ENCODE measurements at places on chromosomes 7 and 10. TPM values are rescaled to one million over a fixed set of nuclear protein-coding genes. Genes with fewer than 3 reads are reported as not detected.
A peak's percentile ranks its signal among the peaks of the same experiment; 100 is the strongest.

MYL10 gene
- total RNA-seq: not detected

- DNase-seq: no peak
Measured at GRCh38 chr7:105003275-105003674, 10.7 kb upstream of the KMT2E start.

DNA sequence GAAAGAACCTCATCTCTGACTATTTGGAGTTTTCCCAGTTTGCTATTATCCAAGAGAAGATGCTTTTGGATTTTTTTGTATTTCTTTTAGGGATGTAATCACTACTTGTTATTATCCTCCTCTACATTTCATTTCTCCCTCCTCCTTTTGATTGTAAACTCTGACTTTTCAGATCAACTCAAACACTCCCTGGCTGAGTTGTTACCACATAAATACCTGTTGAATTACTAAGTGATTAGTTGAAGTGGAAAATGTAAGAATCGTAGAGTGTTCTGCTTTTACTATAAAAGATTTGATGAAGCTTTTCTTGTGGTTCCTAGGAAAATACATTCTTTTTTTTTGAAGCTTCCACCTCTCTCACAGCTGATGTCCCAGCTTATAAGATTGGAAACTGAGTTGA is 164.1 kb upstream of the C1GALT1 start:
- DNase-seq: no peak

DNA sequence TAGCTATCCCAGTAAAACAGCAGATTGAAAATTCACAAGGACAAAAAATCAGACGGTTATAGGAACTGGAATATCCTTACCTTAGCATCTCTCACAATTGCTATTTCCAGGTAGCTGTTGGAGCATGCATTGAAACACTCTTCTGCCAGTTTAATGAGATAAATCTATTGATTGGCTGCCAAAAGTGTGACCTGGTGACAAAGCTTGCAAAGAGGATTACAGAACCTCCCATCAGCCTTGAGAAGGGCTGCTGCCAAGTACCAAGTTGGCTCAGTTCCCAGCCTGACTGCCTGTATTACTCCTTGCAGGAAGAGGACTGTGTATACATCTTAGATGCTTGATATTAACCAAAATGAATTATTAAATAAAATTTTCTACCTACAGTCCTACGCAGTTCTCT is 5.1 kb downstream of the PRLHR start:
- no peak for DNase-seq

AGR3 gene
- not detected for total RNA-seq

- no peak for DNase-seq
Measured at GRCh38 chr10:127738512-127739424, 1.8 kb downstream of the FOXI2 start.

GRCh38 chr7:148662646-148663045 is 36.1 kb upstream of the CUL1 start:
- no peak for DNase-seq

GRCh38 chr10:12717981-12718707 is 283.4 kb downstream of the CCDC3 start:
- DNase-seq: no peak

DNA sequence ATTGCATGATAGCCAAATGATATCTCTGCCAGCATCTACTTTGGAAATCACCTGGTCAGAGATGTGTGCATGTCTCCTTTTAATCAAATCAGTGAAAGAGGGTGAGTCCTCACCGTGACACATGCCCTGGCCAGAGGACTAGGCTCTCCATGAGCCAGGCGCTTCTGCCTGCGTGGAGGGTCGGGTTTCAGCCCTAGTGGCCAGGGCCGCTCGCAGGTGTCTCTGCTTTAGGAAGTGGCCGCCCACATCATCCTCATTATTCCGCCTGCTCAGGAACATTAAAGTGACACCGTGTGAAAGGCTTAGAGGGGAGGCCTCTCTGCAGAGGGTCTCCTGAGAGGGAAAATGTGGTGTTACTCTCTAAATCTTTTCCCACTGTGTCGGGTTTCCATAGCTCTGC is 173.6 kb upstream of the PRKCQ start:
- DNase-seq: no peak

GRCh38 chr7:70975754-70976153 is 156.2 kb upstream of the GALNT17 start:
- DNase-seq: no peak

DNA sequence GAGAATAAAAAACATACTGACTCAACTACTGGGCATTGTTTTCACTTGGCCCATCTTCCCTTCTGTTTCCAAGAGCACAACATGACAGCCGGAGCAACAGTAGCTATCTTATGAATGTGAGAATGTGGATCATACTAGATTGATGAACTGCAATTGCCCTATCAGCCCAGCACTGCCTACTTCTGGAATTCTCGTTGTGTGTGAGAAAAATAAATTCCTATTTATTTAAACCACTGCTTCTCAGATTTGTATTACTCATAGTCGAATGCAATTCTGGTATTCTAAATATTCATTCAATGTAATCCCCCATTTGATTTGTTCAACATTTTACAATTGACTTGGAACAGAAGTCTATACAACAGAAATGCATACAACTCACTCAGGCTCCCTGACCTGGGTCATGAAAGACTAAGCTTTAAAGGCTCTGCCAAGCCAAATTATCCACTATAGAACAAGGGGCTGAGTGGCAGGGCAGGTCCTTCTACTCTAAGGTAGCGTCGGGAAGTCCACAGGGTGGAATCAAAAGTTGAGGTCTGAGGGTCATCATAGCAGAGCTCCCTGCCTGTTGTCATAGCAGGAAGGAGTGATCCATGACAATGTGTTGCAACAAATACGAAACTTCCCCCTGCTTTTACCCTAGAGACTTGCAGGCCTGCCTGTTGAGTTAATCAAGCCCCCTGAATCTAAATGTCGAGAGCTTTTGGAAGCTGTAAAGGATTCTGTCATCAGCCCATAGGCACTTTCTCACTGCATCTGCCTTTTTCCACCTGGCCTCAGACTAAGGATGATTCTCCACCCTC is 12.4 kb upstream of the JAZF1 start:
- DNase-seq: no peak

IGF2BP3 gene
- 1.2 TPM for total RNA-seq

GRCh38 chr10:86579883-86580520 is 58.4 kb upstream of the WAPL start:
- no peak for DNase-seq

CTBP2 gene
- total RNA-seq: 56.5 TPM

PHYHIPL gene
- total RNA-seq: not detected

GRCh38 chr7:96004578-96004977 is 232.2 kb downstream of the DYNC1I1 start:
- DNase-seq: no peak

FIS1 gene
- total RNA-seq: 219 TPM

- peak; percentile 89 for DNase-seq
Measured at GRCh38 chr7:155918720-155919390, 106.6 kb upstream of the SHH start.

- no peak for DNase-seq
Measured at GRCh38 chr7:158063850-158064610, 523.6 kb downstream of the PTPRN2 start.

DNA sequence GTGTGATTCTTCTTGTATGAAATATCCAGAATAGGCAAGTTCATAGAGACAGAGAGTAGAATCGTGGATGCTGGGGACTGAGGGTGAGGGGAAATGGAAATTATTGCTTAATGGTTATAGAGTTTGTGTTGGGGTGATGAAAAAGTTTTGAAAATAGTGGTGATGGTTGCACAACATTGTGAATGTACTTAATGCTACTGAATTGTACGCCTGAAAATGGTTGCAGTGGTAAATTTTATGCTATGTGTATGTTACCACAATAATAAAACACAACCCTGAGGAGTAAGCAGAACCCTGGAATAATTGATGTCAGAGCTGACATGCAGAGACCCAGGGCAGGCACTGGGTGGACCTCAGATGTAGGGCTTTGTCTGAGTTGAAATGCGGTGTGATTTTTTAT is 57.6 kb downstream of the TACR2 start:
- DNase-seq: no peak

DNA sequence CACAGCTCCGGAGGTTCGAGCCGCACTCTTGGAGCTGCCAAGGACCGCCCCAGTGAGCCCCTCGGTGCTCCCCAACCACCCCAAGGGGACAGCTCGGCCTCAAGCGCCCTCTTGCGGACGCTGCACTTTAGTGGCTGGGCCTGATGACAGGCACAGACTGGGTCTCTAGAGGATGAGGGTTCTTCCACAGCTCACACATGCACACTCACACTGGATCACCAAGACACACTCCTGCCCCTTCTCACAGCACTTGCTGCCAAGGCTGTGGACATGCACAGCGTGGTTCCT is 2.1 kb downstream of the RET start:
- DNase-seq: no peak

DNA sequence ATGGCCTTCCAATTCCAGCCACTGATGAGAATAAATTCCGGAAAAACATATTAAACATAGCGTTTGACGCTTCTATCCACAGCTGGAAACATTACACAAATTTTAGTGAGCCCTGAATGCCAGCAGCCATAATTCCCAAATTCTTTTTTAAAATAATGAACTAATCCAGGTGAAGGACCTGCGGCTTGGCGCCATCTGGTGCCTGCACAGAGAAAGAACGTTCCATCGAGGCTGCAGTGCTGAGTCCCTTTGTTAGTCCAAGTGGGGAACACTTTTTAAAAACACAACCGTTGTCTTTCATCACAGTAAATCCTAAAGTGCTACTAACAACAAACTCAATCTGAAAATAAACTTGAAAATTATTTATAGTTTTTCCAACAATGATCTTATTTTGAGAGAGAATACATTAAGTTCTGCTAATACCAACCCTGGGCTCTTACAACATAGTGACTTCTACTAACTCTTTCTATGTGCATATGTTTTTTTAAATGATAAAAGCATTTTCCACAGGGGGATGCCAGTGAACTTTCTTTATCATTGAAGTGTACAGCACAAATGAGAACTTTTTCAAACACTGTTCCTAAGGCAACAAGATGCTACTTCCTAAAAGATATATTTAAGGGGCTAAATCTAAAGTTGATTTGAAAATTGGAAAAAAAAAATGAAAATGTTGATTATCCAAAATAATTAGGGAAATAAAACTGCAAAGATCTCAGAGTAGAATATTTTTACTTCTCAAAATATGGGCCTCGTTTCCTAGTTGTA is 166.9 kb upstream of the RNF32 start:
- no peak for DNase-seq

DNA sequence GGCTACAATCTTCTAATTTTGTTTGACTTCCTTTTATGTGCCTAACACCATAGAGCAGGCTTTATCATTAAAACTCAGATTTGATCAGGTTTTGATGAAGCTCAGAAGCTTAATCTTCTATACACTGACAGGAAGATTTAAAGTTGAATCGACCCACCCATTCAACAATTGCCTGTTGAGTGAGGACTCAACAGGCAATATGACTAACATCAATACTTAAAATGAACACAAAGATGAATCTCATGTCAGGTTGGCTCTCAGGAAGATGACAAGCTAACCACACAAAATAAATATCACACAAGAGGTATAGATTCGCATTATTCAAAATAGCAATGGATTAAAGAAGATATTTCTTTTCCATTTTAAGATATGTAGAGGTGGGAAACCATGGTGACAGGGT is 36.7 kb upstream of the SNX13 start:
- no peak for DNase-seq
